HS-27A (cell line): ENCODE measurements at places on chromosomes 6 and 20.

DNA sequence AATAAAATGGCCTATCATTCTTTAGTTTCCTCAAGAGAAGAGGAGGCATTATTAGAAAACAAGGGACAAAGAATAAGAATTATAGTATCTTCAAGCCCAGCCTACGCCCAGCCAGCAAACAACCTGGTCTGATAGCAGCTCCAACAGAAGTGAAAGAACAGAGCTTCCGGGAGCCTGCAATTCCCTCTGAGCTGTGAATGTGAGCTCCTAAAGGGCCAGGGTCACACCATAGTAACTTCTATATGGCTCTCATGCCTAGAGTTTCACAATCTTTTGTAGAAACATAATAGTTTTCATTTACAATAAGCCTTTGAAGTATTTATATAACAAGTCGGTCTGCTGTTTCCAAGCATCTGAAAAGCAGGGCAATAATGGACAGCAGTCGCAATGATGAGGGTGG is 116.5 kb downstream of the SMLR1 start:
- no peak for DNase-seq

DNA sequence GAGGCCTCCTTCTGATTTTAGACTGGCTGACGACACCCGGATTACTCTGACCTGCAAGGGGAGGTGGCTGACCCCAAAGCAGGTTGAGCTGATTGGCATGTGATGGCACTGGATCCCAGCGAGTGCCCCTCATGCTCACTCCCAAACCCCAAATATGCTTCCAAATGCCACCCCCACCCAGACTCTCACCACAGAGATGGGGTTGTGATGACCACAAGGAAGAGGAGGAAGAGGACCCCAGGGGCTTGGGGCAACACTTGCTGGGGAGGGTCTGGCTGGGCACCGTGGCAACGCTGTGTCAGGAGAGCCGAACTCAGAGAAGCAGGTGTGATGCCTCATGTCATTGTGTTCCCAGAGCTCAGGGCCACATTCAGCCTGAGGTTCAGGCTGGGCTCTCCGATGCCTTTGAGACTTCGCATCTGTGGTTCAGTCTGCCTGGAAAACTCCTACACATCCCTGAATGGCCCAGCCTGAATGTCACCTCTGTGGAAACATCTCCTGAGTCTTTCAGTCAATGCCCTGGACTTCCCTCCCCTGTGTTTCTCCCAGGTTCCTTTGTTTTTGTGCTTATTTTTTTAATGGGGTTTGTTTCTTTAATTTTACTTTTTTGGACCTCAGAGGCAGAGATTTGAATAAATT is 169.1 kb upstream of the PMEPA1 start:
- no peak for DNase-seq

GRCh38 chr6:31228476-31228875 is 43.4 kb downstream of the HLA-C start:
- no peak for DNase-seq

DNA sequence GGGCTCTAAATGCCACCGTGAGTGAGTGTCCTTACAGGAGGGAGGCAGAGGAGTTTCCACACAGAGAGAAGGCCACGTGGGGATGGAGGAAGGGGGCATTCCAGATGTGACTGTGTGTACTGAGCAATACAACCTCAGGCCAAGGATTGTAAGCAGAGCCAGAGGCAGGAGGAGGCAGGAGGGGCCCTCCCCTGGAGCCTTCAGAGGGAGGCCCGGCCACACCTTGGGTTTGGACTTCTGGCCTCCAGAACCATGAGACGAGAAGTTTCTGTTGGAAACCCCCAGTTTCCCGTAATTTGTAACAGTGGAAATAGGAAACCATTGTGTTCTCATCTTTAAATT is 9.3 kb upstream of the KIF25 start:
- no peak for DNase-seq

DNA sequence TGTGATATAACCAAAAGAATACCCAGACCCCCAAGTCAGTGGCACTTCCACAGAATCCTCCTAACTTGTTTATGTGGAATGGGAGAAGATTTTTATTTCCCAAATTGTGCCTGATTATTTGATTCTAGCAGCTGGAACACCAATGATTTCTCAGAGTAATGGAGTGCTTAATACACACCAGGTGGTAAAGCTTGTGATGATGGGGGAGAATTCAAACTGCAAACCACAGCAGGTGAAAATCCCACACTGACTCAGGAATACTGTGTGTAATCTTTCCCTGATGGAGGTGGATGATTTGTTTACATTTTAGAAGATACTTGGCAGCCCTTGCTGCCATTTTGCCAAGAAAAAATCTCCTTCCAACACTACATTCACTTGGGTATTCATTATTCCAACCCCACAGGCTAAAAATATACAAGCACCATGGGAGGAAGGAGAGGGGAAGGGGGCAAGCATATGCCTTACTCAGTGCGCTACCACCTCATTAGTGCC is 212.7 kb upstream of the PLN start:
- DNase-seq, result no peak

GRCh38 chr6:19424853-19425252 is 412.3 kb upstream of the ID4 start:
- DNase-seq, result no peak

GRCh38 chr6:122078481-122078880 is 321.0 kb upstream of the HSF2 start:
- no peak for DNase-seq

- no peak for DNase-seq
These were observed 126.0 kb downstream of the CD83 start for GRCh38 chr6:14243597-14243996.

DNA sequence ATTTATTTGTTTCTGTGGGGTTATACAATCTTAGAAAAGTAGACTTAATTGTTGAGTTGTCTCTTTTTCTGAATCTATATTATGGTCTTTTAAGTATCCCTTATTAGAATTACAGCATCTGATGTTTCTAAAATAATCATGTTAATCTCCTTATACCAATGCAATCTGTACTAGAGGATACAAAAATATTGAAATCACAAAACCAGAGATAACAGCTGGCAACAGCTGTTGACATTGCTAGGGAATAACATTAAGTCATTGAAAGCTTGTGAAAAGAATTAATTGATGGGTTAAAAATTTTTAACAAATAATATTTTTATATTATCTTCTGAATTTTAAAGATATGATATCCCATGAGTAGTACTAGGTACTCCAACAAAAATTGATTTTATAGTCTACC is 162.6 kb downstream of the COL19A1 start:
- no peak for DNase-seq

GRCh38 chr20:38193586-38194105 is 28.6 kb upstream of the TGM2 start:
- DNase-seq, result no peak

- DNase-seq, result no peak
These were observed 256.1 kb downstream of the PLCB1 start for GRCh38 chr20:8388141-8388540.
